Activated T-helper 1 cell treated with anti-CD3 and anti-CD28 coated beads, Interleukin-2, amount 50 U/mL, for 16 hours (primary cell): ENCODE measurements at places on chromosomes 1 and 21.

DNA sequence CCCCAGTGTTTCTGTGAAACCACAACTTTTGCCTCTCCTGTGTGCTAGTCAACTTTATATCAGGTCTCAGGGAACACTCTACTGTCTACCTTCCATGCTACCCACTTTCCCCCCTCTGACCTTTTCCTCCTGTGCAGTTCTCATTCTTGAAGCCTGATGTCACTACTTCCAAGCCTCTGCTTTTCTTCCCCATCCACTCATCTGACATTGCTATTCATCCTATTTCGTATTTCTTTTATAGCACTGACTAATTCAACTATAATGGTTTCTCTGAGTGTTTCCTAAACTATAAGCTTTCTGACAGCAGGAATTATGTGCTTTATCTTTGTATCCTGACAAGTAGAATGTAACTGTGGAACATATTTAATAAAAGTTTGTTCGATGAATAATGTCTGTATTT is 18.2 kb upstream of the DPH5 start:
- no peak for DNase-seq

- no peak for DNase-seq
These were observed 29.8 kb downstream of the UCK2 start for GRCh38 chr1:165857046-165857801.

GRCh38 chr1:12457771-12458170 is 160.2 kb downstream of the DHRS3 start:
- DNase-seq = no peak

DNA sequence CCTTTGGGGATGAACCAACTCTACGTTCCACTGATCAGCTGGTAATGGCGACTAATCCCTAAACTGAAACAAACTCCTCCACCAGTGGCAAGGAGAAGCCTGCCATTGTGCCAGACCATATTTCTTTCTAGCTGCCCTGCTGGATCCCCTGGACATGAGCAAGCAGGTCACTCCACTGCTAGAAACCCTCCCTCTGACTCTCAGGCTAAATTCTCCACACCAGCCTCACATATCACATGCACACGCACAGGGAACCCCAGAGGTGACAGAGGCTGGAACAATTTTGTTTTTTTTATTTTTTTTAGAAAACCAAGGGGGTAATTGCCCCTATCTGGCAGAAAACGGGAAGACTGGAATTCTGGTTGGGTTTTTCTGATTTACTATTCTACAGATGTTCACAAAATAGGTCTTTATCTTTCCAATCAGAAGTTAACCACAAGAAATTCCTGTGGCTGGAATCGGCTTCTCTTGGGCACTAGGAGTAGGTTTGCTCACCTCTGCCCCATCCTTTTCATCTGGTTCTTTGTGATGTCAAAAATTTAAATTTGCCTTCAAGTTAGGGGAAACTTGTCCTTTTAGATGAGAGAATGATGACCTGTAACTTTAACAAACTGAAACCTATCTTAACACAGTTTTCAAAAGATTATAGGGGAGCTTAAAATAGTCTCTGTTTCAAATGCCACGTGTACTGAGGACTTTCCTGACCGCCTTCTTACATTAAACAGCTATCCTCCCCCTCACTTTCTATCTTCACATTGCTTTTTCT is 258.1 kb downstream of the SDCCAG8 start:
- no peak for DNase-seq
